ENCODE measurements at places on chromosomes 7 and 10.

DNA sequence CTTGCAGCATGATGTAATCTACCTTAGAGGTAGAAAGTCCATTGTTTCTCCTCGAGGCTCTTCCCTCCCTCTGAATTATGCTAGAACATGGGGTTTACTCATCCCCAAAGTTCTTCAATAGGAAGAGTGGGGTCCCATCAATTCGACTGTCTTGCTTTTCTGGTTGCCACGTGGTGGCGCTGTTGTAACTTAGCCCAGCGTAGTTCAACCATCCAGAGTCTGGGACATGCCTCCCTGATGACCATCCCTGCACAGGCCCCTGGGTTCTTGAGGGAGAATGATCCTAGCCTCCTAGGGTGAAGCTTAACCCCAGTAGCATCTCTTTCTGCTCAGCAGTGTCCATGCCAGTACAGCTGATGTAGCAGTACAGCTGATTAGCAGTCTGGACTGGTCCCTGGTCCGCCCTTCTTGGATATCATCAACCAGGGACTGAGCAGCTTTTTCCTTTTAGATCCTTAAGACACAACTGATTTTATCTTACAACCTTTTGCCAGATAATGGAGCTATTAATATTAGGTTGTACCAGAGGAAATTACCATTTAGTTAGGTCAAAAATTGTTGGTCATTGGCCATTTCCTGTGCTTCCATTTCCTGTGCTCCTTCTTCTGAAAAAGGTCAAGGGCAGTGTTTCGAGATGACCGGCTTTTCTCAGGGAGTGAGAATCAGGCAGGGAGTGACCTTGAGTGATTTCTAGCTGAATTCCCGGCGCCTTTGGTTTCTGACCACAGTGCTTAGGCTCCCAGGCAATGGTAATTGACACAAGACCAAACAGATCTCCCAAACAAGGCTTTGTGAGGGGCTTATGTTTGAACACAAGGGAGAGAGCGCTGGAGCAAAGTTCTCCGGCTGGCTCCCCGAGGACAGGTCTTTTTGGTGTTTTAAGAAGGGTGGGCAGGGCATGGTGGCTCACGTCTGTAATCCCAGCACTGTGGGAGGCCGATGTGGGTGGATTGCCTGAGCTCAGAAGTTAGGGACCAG, 65.4 kb downstream of the TACC2 start:
- peak; percentile 69 for DNase-seq

DNA sequence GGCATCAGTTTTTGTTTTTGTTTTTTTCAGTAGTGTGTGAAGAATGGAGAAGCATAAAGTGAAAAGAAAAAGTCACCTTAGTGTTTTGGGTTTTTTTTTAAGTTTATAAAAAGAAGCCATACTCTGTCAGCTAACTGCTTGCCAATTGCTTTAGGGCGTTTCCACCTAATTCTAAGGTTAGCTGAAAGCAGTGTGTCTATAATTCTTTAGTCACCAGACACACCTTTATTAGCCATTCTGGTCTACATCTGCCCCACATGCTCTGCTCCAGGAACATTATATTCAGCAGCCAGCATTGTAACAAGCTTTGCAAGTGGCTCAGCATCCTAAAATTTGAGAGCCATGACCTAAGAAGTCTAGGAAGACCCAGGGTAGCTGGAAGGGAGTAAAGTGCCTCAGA, 14.1 kb upstream of the SLC16A12 start:
- DNase-seq = no peak

GRCh38 chr7:94056796-94057207, 52.6 kb upstream of the BET1 start:
- DNase-seq = no peak

DNA sequence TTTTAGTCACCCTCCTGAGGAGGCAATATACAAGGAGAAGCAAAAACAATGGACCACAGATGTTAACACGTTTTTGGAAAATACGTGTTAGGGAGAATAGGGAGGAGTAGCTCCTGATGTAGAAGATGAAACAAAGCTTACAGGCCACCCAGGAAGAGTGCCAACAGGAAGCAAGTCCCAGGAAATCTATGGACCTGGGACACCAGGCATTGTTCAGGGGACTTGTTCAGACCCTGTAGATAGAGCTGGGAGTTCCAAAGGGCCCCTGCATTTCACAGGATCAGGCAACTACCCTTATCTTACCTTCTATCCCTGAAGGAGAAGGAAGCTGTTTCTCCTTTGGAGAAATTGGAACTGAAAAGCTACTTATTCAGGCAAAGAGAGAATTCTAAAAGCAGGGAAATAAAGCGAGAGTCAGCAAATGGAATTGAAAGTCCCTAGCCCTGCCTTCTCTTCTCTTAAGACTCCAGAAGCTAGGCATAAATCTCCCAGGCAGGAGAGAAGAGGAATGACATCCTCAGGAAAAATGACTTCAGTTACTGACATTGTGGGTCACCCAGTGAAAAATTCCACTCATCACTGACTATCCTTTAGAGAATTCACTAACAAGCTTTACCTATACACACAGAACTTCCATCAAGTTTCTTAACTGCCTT, 77.7 kb upstream of the FAM3C start:
- no peak for DNase-seq

DNA sequence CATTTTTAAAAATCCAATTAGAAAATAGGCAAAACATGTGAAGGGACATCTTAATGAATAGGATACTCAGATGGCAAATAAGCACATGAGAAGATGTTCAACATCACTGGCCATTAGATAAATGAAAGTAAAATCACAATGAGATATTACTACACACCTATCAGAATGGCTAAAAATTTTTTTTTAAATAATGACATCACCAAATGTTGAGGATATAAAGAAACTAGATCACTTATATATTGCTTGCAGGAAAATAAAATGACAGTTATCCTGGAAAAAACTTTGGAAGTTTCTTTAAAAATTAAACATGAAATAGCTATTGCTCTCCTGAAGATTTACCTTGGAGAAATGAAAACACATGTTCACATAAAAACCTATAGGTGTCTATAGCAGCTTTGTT, 127.8 kb downstream of the ALOX5 start:
- DNase-seq = no peak

DNA sequence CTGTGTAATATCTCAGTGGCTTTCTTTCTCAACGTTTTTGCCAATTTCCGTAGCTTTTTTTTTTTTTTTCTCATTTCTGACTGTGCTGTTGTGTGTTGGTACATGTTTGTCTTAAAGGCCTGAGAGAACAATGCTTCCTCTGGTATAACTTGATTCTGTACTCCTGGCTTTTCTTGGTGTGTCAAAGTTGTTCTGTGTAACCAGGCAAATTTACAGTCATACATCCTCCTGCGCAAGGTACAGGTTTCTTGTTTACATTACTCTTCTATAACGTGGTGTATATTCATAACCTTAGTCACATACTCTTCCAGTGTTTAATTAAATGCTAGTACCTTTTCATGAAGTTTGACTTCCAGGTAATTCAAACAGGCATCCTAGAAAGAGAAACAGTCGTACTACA, 8.3 kb upstream of the ARHGAP12 start:
- DNase-seq = no peak

All from HEK293T (cell line).